ENCODE measurements at places on chromosomes 7 and 10. TPM values are rescaled to one million over a fixed set of nuclear protein-coding genes. Genes with fewer than 3 reads are reported as not detected.

DNA sequence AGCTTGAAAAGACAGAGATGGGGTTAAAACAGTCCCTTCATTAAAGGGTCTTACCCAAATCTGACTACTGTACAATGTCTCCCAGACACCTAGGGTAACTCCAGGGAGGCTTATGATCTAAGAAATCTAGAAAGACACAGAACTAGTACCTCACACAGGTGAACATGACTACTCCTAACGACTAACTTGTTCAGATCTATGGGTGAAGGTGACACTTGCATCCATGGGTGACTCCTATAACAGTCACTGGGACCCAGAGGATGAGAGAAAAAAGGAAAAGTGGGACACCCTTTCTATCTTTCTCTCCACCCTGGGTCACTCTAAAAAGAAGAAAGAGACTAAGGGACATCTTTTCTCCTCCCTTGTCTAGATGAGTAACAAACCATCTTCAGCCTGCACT, 19.2 kb downstream of the AKR1C8 start:
- DNase-seq = no peak

GRCh38 chr7:6546498-6547251, 4.6 kb downstream of the GRID2IP start:
- no peak for DNase-seq

- DNase-seq = no peak
These were observed 8.8 kb downstream of the DDC start for GRCh38 chr7:50556247-50556991.

DNA sequence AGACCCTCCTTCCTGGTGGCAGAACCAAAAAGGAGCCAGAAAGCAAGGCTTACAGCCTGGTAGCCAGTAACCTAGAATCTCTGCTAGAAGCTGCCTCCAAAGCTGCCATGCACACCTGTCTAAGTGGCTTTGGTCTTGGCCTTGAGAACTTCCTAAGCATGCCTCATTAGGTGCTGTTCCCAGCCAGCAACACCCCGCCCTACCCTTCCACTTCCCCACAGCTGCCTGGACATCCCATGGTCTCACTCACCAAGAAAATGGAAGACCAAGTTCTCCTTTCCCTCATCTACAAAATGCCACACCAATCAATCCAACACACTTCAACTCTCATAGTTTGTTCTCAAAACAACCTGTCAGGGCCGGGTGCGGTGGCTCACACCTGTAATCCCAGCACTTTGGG, 4.2 kb downstream of the PSAP start:
- DNase-seq = no peak

DNA sequence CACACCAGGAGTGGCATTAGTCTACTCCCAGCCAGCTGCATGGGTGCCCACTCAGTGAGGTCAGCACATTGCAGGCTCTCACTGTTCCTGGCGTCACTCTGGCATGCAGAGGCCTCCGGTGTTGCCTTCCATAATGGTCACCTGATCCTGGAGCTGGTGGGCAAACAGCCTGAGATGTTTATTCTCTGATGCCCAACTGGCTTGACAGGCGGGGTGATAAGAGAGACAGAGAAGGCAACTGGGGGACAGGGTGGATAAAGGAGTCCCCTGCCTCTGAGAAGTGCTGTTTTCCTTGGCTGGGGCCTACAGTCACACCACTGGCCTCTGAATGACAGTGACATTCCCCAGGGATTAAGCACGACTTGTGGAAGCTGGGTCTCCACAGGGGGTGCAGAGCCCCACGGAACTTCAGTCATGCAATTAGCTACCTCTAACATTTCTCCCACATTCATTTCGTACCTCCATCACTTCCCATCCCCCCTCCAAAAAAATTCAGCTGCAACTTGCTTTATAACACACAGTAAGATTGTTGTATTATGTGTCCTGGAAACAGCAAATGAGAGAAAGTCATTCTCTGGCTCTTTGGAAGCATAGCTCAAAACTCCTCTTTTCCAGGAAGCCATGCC, 7.1 kb upstream of the RBM20 start:
- DNase-seq = no peak

DNA sequence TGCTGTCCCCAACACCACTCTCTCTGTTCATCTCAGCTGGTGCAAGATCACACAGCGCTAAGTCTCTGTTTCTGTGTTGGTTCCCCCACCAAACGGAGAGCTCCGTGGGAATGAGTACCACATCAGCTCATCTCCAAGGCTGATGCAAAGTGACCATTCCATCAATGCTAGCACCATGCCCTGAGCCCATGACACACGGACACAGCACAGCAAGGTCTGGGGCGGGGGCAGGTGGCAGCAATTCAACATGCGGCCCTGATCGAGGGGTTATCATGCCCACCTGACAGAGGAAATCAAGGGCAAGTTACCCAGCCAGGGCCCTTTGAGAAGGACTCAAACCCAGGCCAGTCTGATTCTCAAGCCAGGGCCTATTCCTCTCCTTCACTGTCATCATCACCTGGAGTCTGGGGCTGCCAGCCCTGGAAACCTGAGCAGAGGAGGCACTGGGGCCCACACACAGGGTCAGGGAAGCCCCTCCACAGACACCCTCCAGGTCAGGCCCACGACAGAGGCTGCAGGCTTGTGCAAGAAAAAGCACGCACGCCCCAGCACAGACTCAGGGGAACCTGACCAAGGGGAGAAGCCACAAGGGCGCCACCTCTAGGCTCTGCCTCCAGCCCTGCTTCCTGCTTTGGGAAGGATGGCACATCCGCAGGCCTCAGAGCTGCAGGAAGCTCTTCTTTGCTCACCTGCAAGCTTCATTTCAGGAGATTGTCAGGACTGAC, 74.8 kb downstream of the GRID1 start:
- no peak for DNase-seq

DNA sequence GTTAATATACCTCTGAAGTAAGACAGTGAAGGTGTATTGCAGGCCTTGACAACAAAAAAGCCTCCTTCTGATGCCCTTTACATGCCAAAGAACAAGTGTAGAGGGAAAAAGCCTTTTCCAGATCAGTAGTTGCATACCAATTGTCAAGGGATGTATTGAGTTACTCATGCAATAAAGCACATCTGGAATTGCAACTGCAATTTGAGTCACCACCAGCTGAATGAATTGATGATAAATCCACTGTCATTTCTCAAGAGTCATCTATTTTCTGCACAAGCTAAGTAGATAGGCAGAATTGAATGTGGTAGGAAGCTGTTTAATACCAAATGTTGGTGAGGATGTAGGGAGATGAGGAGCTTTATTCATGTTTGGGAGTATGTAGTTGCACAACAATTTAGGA, 325.9 kb upstream of the SMIM30 start:
- DNase-seq = no peak

DNA sequence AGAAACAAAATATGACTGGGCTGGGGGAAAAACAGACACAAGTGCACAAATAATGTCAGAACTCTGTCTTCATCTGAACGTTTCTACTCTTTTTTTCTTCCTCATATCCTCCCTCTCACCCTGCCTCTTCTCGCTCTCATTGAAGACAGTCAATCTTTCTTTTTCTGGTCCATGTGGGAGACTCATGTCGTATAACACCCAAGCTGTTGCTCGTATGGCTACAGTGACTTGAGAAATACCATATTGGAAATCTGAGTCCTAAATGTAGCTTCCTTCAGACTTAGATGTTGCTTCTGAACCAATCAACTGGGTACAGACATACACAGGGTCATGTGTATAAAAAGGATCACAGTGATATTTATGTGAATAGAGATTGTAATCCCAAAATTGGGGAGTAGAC, 579.8 kb upstream of the CELF2 start:
- no peak for DNase-seq

- DNase-seq = peak; percentile 40
These were observed 208.3 kb downstream of the USP6NL start for GRCh38 chr10:11403116-11403515.

DNA sequence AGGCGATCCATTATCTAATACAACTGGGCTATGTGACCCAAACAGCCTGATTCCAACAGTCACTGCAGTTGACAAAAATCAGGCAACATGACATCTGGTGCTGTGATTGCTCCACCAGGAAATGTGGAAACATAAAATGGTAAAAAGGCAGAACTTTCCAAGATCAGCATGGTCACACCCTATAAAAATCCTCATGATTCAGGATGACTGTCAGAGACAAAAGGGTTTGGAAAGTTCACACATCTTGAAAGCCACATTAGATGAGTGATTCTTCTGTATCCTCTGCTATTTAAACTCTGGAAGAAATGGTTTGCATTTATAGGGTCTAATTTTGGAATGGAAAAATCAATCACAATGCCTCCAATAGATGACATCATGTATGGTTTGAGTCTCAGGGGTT, 662.6 kb upstream of the IGFBP3 start:
- DNase-seq = no peak

The ENTPD1 gene
- total RNA-seq = 13.8 TPM

GRCh38 chr7:70810558-70811139, 321.3 kb upstream of the GALNT17 start:
- DNase-seq = no peak

The LRIT1 gene
- not detected for total RNA-seq

DNA sequence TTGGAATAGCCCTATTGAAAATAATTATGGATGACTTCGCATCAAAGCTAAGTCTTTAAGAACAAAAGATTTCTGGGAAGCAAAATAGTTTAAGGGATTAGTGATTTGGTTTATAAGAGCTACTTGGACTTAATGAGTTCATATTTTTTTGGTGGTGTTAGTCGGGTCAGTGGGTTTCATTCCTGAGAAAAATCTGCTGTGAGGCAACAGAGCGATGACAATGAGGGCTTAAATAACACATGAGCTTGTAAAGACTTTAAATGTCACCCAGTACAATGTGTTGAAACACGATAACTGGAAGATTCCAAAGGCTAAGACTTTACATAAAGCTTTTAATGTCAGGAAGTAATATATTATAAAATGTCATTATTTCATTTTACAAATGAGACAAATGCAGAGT, 178.8 kb downstream of the ARL4A start:
- DNase-seq = no peak

- DNase-seq = no peak
These were observed at the start of gene LHFPL3 for GRCh38 chr7:104328296-104328969. Gene LHFPL3 (plus strand): TSS chr7:104328603.

- DNase-seq = no peak
These were observed 30.5 kb upstream of the VWDE start for GRCh38 chr7:12434012-12434642.

DNA sequence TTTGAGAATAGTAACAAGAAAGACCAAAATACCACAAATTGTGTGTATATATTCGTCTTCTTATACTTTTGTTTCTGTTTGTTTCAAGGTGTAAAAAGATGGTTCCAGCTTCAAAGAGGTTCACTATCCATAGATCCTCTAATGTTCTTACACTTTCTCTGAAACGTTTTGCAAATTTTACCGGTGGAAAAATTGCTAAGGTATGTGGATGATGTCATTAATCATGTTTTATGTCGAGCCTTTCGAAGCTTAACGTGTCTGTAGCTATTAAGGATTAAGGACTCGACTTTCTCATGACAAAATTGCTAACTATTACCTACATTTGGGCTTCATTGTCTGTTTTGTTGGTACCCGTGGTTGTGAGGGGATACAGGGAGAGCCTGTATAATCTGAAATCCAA, 112.8 kb downstream of the ANKRD61 start:
- DNase-seq = no peak

The UCMA gene
- not detected for total RNA-seq

DNA sequence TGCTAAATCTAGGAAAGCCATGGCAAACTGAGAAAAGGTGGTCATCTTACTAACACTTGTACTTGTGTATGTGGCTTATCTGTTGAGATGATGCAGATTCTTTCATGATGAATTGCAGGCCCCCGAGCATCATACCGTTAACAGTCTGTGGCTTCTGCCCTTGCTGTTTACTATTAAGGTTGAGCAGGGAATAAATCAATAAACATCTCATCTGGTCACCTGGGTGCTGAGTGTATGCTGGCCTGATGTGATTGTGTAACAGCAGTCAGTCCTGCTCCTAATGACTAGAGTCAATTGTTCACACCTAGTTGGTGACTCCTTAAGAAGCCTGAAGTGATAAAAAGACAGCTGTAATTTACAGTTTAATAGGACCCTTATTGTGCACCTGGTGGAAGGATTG, 8.3 kb upstream of the GNAT3 start:
- no peak for DNase-seq

GRCh38 chr10:132961787-132962622, 19.6 kb upstream of the CFAP46 start:
- DNase-seq = peak; percentile 27

DNA sequence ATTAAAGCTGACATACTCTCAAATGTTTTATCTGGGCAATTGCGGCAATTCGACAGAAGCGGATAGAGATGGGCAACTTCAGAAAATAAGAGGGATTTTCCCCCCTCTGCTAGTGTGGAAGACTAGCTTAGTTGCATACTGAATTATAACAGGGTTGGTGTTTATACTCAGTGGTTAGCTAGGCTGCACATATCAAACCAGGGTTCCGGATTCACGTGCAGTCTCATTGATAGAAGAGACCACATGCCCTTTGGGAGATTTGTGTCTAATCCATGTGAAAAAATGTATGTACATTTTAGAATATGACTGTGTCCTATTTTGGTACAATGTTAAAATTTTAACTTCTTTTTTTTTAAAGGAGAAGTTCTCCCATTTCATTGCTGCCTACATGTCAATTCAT, 136.9 kb upstream of the FZD1 start:
- no peak for DNase-seq

- DNase-seq = no peak
These were observed 11.0 kb downstream of the GLCCI1 start for GRCh38 chr7:7979558-7979957.

The GRID2IP gene
- total RNA-seq = 0.18 TPM

DNA sequence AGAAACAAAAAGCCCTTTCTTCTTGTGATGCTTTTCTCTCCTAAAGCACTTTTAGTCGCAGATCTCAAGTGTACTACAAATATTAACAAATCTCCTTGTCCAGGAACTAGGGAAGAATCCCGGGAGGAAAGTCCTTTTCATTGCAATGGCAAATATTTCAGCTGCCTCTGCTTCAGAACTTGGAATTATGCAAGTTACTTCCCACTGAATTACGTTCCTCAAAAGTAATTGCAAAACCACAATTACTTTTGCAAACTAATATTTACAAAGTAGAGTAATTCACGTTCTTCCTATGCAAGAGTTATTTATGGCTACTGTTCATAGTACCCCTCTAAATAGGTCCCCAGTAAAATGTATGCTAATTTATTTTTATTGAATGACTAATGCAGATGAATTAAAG, 14.5 kb downstream of the PRKCQ start:
- DNase-seq = no peak

DNA sequence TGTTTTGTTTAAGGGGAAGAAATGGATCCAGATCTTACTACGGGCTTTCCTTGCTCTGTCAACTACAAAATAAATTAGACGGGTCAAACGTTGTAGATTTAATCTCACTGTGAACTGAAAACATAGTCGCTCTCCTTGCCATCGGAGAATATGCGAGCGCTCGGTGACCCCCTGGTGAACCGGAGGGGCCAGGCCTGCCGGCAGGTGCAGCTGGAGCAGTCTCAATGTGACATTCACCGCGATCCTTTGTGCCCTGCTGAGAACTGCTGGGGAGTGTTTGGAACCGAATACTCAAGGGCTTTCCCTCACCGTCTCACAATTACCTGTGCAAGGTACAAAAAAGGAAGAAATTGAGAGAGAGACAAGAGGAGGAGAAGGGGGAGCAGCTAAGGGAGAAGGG, 174.1 kb upstream of the GPR26 start:
- no peak for DNase-seq
